GM12892 (cell line): ENCODE measurements at places on chromosomes 4 and X.

DNA sequence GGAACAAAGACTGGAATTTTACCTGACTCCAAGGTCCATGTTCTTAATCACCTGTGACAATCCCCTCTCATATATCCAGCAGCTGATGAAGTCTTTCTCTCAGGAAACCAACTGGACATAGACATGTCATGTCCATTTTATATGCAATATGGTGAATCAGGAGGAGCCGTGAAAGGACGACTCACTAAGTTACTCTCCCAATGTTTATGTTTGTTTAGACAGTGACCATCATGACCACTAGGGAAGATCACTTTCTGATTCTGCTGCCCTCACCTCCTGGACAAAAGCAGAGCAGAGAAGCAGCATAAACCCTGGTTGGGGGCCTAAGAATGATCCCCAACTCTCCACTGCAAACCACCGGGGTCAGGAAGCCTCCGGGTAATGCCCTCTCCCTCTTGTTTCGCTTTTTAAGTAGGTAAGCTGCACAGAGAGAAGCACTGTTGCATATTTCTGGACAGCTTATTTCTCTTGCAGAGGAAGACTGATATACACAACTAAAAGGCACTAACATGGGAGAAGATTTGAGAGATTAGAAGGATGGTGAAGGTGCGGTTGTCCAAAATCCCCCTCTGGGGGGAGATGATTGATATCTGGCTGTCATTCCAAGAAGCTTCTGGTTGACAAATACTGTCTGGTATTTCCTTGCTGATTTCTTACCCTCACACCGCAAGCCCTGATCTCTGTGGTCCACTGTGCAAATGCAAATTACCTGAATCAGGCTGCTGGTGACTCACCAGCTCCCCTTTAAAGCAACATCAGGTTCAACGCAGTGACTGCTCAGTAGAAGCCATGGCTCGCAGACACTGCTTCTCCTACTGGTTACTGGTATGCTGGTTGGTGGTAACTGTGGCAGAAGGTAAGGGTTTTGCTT is at the start of gene ODAPH:
ODAPH (plus strand) TSS at position 773 of the 871 bp plus-strand sequence; CDS start at position 790, 17 bp downstream.
- peak; percentile 34 for DNase-seq

DNA sequence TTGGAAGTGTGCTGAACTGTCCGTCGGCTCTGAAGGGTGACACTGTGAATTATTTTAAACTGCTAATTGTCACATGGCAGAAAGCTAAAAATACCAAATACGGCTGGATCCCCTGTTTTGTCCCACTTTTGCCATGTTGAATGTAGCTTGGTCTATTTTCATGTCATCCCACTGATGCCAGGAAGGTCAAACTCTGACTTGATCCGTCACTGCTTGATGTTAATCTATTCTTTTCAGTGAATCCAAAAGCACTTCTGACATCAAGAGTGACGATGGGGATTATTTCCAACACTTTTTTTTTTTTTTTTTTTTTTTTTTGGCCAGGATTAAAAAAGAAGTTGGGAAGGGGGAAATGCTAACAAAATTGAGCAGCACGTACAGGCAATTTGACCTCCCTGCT is 734.6 kb upstream of the TENM3 start:
- DNase-seq, result no peak

DNA sequence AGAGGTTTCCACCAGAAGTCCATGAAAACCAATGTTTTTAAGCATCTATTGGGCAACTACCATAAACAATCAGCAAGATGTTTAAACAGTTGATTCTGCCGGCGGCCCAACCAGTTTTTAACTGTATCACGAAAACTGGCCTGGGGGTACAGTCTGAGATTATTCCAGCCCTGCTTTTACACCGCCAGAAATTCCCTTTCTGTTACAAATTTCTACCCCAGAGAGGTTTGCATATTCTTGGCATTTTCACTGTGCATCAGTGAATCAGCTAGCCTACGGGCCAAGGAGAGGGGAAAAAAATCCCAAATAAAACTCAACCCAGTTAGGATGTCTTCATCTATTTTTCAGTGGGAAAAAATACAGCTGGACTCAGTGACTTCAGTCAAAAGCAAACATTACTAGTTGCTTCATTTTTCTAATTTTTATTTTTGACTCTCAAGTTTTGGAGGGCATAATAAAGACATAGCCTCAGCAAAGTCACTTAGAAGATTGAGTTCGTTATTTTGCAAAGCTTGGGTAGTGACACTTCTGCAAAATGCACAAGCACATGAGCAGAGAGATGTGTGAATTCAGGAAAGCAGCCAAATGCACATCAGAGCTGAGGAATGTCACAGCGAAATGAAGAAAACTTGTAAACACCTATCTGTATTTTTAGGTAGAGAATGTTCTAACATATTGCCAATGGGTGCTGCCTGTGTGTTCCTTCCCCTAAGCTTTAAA is 167.8 kb upstream of the GK2 start:
- no peak for DNase-seq

GRCh38 chr4:11931266-11931820 is 502.6 kb upstream of the HS3ST1 start:
- no peak for DNase-seq

GRCh38 chr4:99720206-99720605 is 62.6 kb upstream of the C4orf54 start:
- DNase-seq, result no peak
